ENCODE measurements at places on chromosomes 5 and 9. TPM values are rescaled to one million over a fixed set of nuclear protein-coding genes. Genes with fewer than 3 reads are reported as not detected.
A peak's percentile ranks its signal among the peaks of the same experiment; 100 is the strongest.

DNA sequence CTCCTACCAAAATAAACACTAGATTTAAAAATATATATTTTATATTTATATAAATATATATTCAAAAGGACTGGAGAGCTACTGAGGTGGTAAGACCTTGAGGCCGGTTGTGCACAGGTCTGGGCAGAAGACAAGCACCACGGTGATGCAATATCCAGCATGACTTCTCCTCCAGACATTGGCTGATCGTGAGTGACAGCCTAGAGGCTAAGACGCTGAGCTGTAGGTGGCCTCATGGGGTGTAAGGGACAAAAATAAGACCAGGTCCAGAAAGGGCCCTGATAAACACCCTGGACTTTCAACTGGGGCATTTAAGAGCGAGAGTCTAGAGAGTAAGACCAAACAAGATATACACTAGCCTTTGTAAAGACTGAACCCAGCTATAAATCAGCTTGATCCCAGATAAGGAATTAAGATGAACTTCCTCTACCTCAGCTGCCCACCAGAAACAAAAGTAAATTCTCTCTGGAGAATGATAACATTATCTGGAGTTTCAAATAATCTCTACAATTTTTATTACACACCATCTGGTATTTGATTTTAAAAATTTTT is 14.2 kb upstream of the C5orf47 start:
- no peaks in the 10 kb centered on the region for H3K27me3 ChIP-seq
- no peak for DNase-seq
- H3K36me3 ChIP-seq, result no peaks in the 10 kb centered on the region
- no peak overlapping the region for H3K4me3 ChIP-seq

Gene DNAJB5
- total RNA-seq, result 18.9 TPM

Gene FOXD4L3
- not detected for total RNA-seq

- no peak overlapping the region for H3K27ac ChIP-seq
- H3K4me3 ChIP-seq, result no peak overlapping the region
- DNase-seq, result no peak
- no peaks in the 10 kb centered on the region for H3K36me3 ChIP-seq
These were observed 67.6 kb upstream of the TMC1 start for GRCh38 chr9:72453797-72454196.

Gene IPPK
- total RNA-seq, result 12.7 TPM

Gene ROPN1L
- 10.2 TPM for total RNA-seq

DNA sequence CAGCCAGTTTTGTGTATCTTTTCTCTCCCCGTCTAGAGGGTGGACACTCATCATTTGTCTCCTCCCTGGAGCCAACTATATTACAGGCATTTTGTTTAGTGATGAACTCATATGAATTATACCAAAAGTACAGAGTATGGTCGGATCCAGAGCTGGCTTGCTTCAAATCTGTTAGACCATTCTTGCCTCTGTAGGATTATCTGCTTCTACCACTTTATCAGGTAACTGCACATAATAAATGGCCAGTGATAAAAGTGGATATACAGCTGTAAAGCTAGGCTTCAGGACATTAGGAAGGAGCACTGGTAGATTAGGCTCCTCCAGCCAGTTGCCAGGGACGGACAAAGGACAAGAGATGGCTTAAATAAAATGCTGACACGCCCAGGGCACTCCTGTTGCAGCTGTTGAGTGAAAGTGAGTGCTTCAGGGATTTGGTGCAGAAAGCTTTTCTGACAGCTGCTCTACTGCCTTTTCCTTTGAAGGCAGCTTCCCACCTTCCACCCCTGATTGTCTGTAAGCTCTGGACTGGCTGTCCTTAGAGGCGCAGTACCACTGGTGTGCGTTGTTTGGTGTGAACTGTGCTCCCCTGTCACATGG is 259.2 kb downstream of the PDZD2 start:
- H3K27ac ChIP-seq, result no peak overlapping the region
- no peaks in the 10 kb centered on the region for H3K36me3 ChIP-seq
- peaks cover 7% of the 10 kb centered on the region for H3K4me1 ChIP-seq
- peaks cover 2% of the 10 kb centered on the region for H3K27me3 ChIP-seq

DNA sequence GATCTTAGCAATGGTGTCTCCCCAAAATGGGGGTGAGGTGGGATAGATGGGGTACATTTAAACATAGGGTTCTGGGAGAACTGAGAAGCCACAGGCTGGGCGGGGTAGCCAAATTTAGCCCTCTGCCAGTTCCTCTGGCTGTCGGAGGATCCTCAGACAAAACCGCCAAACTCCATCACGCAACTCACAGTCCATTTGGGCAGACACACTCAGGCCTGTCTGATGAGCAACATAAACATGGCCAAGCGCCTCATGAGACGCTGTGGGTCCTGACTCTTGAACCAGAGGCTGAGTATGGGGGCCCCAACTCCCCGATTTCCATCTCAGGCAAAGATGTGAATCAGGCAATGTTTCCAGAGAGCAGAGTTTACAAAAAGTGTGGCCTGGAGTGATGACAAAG is 162.3 kb downstream of the FGF18 start:
- H3K4me1 ChIP-seq, result peaks cover 10% of the 10 kb centered on the region
- H3K36me3 ChIP-seq, result no peaks in the 10 kb centered on the region
- H3K4me3 ChIP-seq, result no peak overlapping the region
- no peak for DNase-seq

DNA sequence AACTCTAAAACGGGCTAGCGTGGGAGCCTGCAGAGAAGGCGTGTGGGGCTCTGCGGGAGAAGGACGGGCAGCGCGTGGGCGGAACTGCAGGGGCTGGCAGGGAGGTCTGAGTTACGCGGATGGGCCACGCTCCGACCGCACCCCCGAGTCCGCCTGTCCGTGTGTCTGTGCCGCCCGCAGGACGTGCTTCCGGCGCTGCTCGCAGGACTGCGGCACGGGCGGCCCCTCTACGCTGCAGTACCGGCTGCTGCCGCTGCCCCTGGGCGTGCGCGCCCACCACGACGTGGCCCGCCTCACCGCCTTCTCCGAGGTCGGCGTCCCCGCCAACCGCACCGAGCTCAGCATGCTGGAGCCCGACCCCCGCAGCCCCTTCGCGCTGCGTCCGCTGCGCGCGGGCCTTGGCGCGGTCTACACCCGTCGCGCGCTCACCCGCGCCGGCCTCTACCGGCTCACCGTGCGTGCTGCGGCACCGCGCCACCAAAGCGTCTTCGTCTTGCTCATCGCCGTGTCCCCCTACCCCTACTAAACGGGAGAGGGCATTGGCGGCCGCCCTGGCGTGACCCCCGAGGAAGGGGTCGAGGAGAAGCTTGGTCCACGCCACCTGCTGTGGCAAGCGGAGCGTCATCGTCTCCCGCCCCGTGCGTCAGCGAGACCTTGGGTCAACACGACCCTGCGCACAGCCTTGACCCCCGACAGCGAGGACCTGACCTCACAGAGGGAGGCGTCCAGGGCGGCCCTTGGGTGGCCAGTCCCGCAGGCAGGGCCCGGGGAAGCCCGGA is 11.4 kb upstream of the ASS1 start:
- H3K27me3 ChIP-seq, result peaks cover 25% of the 10 kb centered on the region
- peaks cover 9% of the 10 kb centered on the region for H3K36me3 ChIP-seq
- H3K4me3 ChIP-seq, result peak overlapping the region; percentile 12
- no peak overlapping the region for H3K27ac ChIP-seq
- H3K4me1 ChIP-seq, result peaks cover 12% of the 10 kb centered on the region

Gene ERMP1
- 40.6 TPM for total RNA-seq

GRCh38 chr9:89647366-89648128 is 42.7 kb downstream of the GADD45G start:
- no peaks in the 10 kb centered on the region for H3K27me3 ChIP-seq
- H3K36me3 ChIP-seq, result no peaks in the 10 kb centered on the region
- no peak overlapping the region for H3K27ac ChIP-seq
- no peak for DNase-seq

DNA sequence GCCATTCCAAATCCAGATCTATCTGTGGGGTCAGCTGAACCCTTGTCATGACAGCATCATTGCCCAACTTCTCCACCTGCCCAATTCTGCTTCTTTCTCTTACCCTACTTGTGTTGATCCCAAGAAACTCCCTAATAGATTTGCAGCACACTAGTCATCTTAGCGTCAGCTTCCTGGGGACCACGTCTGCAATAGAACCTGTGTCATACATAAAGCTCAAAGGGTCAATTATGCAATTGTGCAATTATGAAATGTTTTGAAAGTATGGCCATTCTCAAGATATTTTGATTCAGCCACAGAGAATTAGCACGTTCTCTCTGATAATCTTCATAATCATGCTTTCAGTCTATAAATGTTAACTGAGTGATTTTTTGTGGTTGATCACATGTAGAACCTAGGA is 87.4 kb upstream of the PAPPA start:
- no peaks in the 10 kb centered on the region for H3K27me3 ChIP-seq
- no peaks in the 10 kb centered on the region for H3K4me1 ChIP-seq
- no peak overlapping the region for H3K27ac ChIP-seq
- H3K36me3 ChIP-seq, result no peaks in the 10 kb centered on the region

- peaks cover 85% of the 10 kb centered on the region for H3K4me1 ChIP-seq
- H3K36me3 ChIP-seq, result peaks cover 17% of the 10 kb centered on the region
- no peak for DNase-seq
- H3K27me3 ChIP-seq, result no peaks in the 10 kb centered on the region
- H3K4me3 ChIP-seq, result no peak overlapping the region
- H3K27ac ChIP-seq, result peak overlapping the region; percentile 49
These were observed 3.3 kb downstream of the RXRA start for GRCh38 chr9:134329576-134329855.

DNA sequence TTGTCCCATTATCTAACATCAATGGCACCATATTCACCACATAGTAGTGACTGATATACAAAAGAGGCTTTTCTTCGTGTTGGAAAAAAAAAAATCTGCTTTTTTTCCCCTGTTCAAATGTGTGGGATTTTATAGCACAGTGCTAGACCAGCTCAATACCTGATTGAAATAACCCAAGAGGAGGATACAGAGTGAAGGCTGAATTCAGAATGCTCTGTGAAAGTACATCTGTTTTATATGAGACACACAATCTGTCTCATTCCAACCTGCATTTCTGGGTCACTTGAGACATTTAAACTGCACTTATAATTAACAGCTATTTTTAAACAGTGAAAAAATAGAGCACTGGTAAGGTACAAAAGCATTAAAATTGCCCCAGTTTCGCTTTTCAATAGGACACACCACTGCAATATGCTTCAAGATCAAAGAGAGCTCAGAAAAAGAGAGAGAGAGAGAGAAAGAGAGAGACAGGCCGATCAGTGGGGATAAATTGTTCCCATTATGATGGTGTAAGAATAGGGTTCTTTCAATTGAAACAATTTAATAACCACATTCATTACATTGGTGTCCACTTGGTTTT is 179.3 kb downstream of the NR2F1-AS1 start:
- no peak for DNase-seq
- H3K27me3 ChIP-seq, result no peaks in the 10 kb centered on the region

DNA sequence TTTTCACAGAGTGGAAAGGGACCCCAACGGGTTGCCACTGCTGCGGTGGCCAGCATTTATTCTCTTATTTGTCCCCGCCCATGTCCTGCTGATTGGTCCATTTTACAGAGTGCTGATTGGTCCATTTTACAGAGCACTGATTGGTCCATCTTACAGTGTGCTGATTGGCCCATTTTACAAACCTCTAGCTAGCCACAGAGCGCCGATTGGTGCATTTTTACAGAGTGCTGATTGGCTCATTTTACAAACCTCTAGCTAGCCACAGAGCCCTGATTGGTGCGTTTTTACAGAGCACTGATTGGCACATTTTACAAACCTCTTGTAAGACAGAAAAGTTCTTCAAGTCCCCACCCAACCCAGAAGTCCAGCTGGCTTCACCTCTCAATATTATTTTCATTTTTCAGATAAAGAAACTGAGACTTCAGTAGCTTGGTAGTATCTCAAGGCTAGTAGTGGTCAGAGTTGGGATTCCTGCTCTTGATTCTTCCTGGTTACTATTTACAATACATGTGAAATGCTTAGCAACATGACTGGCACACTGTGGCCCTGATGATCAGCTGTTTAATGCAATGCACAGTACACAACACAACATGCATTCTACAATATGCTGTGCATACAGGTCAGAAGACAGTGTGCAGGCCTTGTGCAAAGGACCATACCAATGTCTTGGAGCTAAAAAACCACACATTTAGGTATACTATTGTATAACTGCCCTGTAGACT is 63.6 kb upstream of the BOD1 start:
- no peak for DNase-seq
- H3K27me3 ChIP-seq, result no peaks in the 10 kb centered on the region
- no peaks in the 10 kb centered on the region for H3K36me3 ChIP-seq
- no peak overlapping the region for H3K27ac ChIP-seq

GRCh38 chr5:141997358-141997960 is 15.4 kb downstream of the GNPDA1 start:
- no peak overlapping the region for H3K4me3 ChIP-seq
- peaks cover 17% of the 10 kb centered on the region for H3K36me3 ChIP-seq
- no peak for DNase-seq
- H3K27me3 ChIP-seq, result no peaks in the 10 kb centered on the region
- no peak overlapping the region for H3K27ac ChIP-seq

Gene GABRG2
- total RNA-seq, result 11.2 TPM

DNA sequence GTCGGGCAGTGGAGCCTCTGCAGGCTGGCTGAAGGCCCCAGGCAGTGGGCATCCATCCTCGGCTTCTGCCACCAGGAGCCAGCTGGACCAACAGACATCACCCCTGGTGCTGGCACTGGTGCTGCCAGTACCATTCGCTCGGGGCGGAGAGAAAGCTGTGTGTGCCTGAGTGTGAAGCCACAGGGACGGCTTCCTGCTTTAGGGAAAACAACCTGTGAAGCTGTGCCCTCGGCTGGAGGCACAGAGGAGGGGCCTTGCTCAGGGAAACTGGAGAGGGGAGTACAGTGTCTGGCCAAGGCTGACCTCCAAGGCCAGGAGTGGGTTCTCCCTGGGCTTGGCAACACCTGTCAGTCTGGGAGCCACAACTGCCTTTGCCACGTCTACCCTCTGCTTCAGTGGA is 38.3 kb downstream of the NEK6 start:
- peaks cover 21% of the 10 kb centered on the region for H3K36me3 ChIP-seq
- no peak overlapping the region for H3K4me3 ChIP-seq
- peaks cover 93% of the 10 kb centered on the region for H3K4me1 ChIP-seq
- no peak for DNase-seq
- no peaks in the 10 kb centered on the region for H3K27me3 ChIP-seq

- DNase-seq, result no peak
- H3K4me3 ChIP-seq, result no peak overlapping the region
- H3K27me3 ChIP-seq, result no peaks in the 10 kb centered on the region
- peaks cover 5% of the 10 kb centered on the region for H3K36me3 ChIP-seq
- peaks cover 6% of the 10 kb centered on the region for H3K4me1 ChIP-seq
These were observed 104.4 kb downstream of the THBS4 start for GRCh38 chr5:80139466-80139972.

- no peak for DNase-seq
- H3K27ac ChIP-seq, result no peak overlapping the region
- no peaks in the 10 kb centered on the region for H3K27me3 ChIP-seq
- no peak overlapping the region for H3K4me3 ChIP-seq
- peaks cover 40% of the 10 kb centered on the region for H3K4me1 ChIP-seq
These were observed 79.5 kb downstream of the PRRT1B start for GRCh38 chr9:131624636-131625507.

Gene IL5
- total RNA-seq, result not detected

All from spinal cord (tissue), 10 donors.